Natural killer cell treated with Interleukin-12 subunit alpha and Interleukin-12 subunit beta and Interleukin-15 and Interleukin-18, amount 100 ng/mL, for 72 hours (primary cell): ENCODE measurements at places on chromosomes 6 and 20. TPM values are rescaled to one million over a fixed set of nuclear protein-coding genes. Genes with fewer than 3 reads are reported as not detected.

The ADA gene
- total RNA-seq, result 31.9 TPM

The TNFRSF6B gene
- not detected for total RNA-seq

The EPPIN gene
- total RNA-seq, result not detected

The TSHZ2 gene
- total RNA-seq, result 1.1 TPM

The BHLHE23 gene
- total RNA-seq, result not detected

The FOXC1 gene
- total RNA-seq, result 0.36 TPM

The RAD21L1 gene
- total RNA-seq, result not detected

The RSPH4A gene
- 0.95 TPM for total RNA-seq

The POU5F1 gene
- 0.21 TPM for total RNA-seq

The SLC22A7 gene
- not detected for total RNA-seq

- H3K27me3 ChIP-seq, result no peaks in the 10 kb centered on the region
- peak; percentile 93 for DNase-seq
- H3K36me3 ChIP-seq, result no peaks in the 10 kb centered on the region
These were observed at the start of gene ME1 for GRCh38 chr6:83430611-83431544. ME1 (minus strand) TSS chr6:83431051; CDS start chr6:83430954, 97 bp downstream.

DNA sequence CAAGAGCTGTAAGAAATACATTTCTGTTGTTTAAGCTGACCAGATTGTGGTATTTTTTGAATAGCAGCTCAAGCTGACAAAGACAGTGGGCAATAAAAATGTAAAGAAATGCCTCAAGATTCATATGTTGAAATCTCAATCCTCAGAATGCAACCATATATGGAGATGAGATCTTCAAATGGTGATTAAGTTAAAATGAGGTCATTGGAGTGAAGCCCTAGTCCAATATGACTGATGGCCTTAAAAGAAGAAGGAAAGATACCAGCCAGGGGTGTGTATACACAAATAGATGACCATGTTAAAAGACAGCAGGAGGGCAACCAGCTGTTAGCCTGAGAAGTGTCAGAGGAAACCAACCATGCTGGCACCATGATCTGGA lies 7.1 kb upstream of the DDO start:
- peaks cover 10% of the 10 kb centered on the region for H3K36me3 ChIP-seq
- no peak for DNase-seq
- H3K27ac ChIP-seq, result peak overlapping the region; percentile 38
- peaks cover 45% of the 10 kb centered on the region for H3K27me3 ChIP-seq
- H3K4me3 ChIP-seq, result no peak overlapping the region

- peaks cover 4% of the 10 kb centered on the region for H3K36me3 ChIP-seq
- no peak overlapping the region for H3K4me3 ChIP-seq
- DNase-seq, result no peak
These were observed 278.9 kb downstream of the ESR1 start for GRCh38 chr6:152086223-152086873.

- H3K36me3 ChIP-seq, result no peaks in the 10 kb centered on the region
- no peak for DNase-seq
- H3K4me3 ChIP-seq, result peak overlapping the region; percentile 95
- peaks cover 12% of the 10 kb centered on the region for H3K4me1 ChIP-seq
These were observed 485 bp downstream of the ADISSP start for GRCh38 chr20:3767110-3767426.

GRCh38 chr6:84227044-84227433 lies 404 bp downstream of the CEP162 start:
- H3K4me1 ChIP-seq, result peaks cover 13% of the 10 kb centered on the region
- H3K27ac ChIP-seq, result peak overlapping the region; percentile 74
- H3K27me3 ChIP-seq, result peaks cover 10% of the 10 kb centered on the region
- H3K36me3 ChIP-seq, result no peaks in the 10 kb centered on the region
- DNase-seq, result no peak

- peak overlapping the region; percentile 100 for H3K27ac ChIP-seq
- H3K36me3 ChIP-seq, result peaks cover 58% of the 10 kb centered on the region
- peaks cover 63% of the 10 kb centered on the region for H3K4me1 ChIP-seq
- H3K4me3 ChIP-seq, result peak overlapping the region; percentile 93
- H3K27me3 ChIP-seq, result no peaks in the 10 kb centered on the region
- no peak for DNase-seq
These were observed 5.2 kb downstream of the STX11 start for GRCh38 chr6:144155529-144155928.

DNA sequence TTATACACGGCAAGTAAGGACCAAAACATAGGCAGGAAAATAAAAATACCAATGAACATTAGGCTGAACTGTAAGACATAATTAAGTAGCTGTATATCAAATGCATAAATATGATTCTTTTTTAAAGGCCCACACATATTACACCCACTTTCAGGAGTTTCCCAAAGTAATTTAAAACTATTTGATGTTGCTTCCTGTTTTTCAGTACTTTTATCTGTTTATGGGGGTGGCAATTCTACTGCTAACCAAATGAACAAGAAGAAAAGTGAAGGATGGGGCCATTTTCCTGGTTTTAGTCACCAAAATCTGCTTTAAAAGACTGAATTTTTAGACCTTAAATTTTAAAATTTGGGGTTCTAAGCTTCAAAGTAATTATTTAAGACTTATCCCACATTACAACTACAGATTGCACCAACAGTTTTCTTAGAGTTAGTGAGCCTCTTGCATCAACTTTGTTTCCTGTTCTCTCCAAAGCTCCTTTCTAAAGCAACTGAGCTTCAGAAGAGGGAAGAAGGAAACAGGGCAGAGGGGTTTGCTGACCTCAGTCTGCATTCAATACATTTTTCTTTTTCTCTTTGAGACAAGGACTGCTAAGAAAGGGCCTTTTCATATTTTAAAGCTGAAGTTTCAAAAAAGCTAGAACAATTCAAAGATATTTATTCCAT lies 191.0 kb downstream of the BACH2 start:
- H3K4me1 ChIP-seq, result peaks cover 24% of the 10 kb centered on the region
- no peak overlapping the region for H3K4me3 ChIP-seq
- no peak for DNase-seq
- H3K36me3 ChIP-seq, result no peaks in the 10 kb centered on the region

- H3K36me3 ChIP-seq, result peaks cover 19% of the 10 kb centered on the region
- H3K27ac ChIP-seq, result no peak overlapping the region
- no peaks in the 10 kb centered on the region for H3K27me3 ChIP-seq
- no peaks in the 10 kb centered on the region for H3K4me1 ChIP-seq
These were observed 44.4 kb downstream of the MDN1 start for GRCh38 chr6:89775150-89775549.

- peaks cover 38% of the 10 kb centered on the region for H3K36me3 ChIP-seq
- DNase-seq, result no peak
- H3K27me3 ChIP-seq, result no peaks in the 10 kb centered on the region
- H3K4me3 ChIP-seq, result no peak overlapping the region
These were observed 24.7 kb upstream of the MROH8 start for GRCh38 chr20:37204056-37204455.

DNA sequence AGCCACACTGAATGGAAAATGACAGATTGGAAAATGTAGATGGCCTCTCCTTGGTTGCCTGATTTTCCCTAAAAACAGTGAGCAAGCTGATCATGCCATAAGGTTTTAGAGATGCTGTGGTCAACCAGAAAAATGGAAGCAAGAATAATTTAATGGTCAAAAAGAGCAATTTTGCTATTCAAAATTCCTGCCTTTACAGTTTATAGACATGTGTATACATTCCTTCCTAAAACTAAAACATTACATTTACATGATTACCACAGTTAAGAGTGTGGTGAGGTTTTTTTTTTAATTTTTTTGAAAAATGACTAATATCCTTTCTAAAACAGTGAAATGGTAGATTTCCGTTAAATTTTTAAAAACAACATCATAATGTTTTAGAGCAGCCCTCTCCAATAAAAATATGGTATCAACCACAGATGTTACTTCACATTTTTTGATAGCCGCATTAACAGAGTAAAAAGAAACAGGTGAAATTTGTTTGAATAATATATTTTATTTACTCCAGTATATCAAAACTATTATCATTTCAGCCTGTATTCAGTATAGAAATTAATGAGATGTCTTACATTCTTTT lies 407.0 kb upstream of the SOX4 start:
- peaks cover 13% of the 10 kb centered on the region for H3K4me1 ChIP-seq
- no peak overlapping the region for H3K27ac ChIP-seq
- no peaks in the 10 kb centered on the region for H3K27me3 ChIP-seq
- H3K4me3 ChIP-seq, result no peak overlapping the region

DNA sequence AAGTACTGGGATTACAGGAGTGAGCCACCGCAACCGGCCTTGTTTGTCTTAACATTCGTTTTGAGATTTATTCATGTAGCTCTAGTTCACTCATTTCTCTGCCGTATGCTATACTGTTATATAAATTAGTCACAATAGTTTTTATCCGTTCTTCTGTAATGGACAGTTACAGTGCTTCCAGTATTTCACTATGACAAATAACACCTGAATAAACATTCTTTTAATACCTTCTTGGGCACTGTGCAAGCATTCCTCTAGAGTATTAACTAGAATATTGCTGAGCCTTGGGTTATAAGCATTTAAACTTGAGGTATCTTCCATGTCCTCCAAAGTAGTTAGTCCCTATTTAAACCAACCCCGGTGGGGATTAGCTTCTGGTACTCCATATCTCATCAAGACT lies 45.6 kb downstream of the STK38 start:
- no peak for DNase-seq
- H3K27ac ChIP-seq, result no peak overlapping the region
- peaks cover 19% of the 10 kb centered on the region for H3K36me3 ChIP-seq
- no peaks in the 10 kb centered on the region for H3K27me3 ChIP-seq
- H3K4me3 ChIP-seq, result no peak overlapping the region

- H3K4me1 ChIP-seq, result no peaks in the 10 kb centered on the region
- H3K4me3 ChIP-seq, result no peak overlapping the region
- H3K27ac ChIP-seq, result no peak overlapping the region
These were observed 57.5 kb downstream of the BFSP1 start for GRCh38 chr20:17473659-17474058.

DNA sequence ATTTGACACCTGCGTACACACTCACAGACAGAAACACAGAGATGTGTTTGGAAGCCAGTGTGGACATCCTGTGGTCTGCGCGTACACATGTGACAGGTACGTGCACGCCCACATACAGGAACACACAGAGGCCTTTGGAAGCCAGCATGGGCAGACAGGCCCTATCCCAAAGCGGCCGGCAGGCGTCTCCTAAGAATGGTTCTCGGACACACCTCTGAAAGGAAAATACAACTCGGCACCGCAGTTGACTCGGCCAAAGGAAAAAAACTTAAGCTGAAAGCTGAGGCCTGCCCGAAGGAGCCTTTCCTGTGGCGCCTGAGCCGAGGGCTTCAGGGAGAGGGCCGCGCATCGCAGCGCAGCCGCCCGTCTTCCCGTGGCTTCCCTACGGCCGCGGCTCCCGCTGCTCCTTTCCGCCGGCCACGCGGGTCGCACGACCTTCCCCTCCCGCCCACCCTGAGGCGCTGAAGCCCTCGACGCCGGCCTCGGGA lies 1.4 kb upstream of the CEP43 start:
- no peaks in the 10 kb centered on the region for H3K27me3 ChIP-seq
- peak overlapping the region; percentile 7 for H3K27ac ChIP-seq
- peaks cover 14% of the 10 kb centered on the region for H3K4me1 ChIP-seq
- peak overlapping the region; percentile 84 for H3K4me3 ChIP-seq

GRCh38 chr6:158152659-158153058 lies 15.4 kb downstream of the SERAC1 start:
- no peak overlapping the region for H3K27ac ChIP-seq
- no peak for DNase-seq
- no peak overlapping the region for H3K4me3 ChIP-seq

- DNase-seq, result no peak
- H3K4me3 ChIP-seq, result no peak overlapping the region
- H3K36me3 ChIP-seq, result no peaks in the 10 kb centered on the region
- peaks cover 44% of the 10 kb centered on the region for H3K27me3 ChIP-seq
- H3K27ac ChIP-seq, result no peak overlapping the region
These were observed 14.4 kb downstream of the ADTRP start for GRCh38 chr6:11764250-11764604.

- no peak overlapping the region for H3K4me3 ChIP-seq
- peaks cover 7% of the 10 kb centered on the region for H3K4me1 ChIP-seq
- H3K36me3 ChIP-seq, result peaks cover 4% of the 10 kb centered on the region
- DNase-seq, result peak; percentile 57
- H3K27me3 ChIP-seq, result peaks cover 16% of the 10 kb centered on the region
These were observed 241.0 kb downstream of the DLL1 start for GRCh38 chr6:170049641-170050561.

DNA sequence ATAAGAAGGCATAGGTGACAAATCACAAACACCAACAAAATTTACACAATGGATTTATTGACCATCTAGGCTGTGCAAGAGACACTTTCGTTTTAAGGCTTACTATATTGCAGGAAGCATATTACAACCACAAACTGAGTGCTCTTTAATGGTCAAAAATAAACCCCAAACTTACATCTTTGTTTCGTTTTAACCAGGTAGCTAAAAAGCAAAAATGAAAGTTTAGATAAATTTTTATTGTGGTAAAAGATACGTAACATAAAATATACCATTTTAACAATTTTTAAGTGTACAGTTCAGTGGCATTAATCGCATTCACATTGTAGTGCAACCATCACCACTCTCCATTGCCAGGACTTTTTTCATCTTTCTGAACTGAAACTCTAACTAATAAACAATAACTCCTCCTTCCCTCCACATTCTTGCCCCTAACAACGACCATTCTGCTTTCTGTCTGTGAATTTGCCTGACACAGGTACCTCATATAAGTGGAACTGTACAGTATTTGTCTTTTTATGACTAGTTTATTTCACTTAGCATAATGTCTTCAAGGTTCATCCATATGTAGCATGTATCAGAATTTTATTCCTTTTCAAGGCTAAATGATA lies 32.3 kb upstream of the DUSP22 start:
- H3K4me1 ChIP-seq, result peaks cover 16% of the 10 kb centered on the region
- no peaks in the 10 kb centered on the region for H3K27me3 ChIP-seq
- peak overlapping the region; percentile 72 for H3K4me3 ChIP-seq
- H3K27ac ChIP-seq, result peak overlapping the region; percentile 68

DNA sequence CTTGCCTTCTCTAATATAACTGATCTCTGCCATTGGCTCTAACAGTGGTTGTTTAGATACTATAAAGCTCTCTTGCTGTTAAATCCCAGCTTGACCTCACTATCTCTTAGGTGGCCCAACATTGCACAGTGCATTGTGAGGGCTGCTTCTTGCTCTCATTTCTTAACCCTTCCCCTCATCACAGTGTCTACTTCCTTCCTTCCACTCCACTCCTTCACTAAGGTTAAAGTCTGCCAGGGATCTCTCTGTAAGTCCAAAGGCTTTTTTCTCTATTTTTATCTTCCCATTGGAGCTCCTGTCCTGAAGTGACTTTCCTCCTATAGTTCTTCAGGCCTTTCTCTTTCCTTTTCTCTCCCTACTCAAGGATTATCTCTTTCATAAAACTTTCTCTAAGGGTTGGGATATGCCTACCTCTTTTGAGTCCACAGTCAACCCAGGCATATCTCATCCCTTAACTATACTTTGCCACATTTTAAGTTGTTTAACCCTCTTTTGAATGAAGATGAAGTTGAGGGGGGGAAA lies 4.0 kb upstream of the TBC1D22B start:
- peaks cover 10% of the 10 kb centered on the region for H3K36me3 ChIP-seq
- no peaks in the 10 kb centered on the region for H3K27me3 ChIP-seq
- H3K4me1 ChIP-seq, result peaks cover 36% of the 10 kb centered on the region
- peak overlapping the region; percentile 29 for H3K27ac ChIP-seq
- no peak for DNase-seq
